GM03348 (cell line): ENCODE measurements at places on chromosomes 7 and 10.

GRCh38 chr7:135661311-135662122 is 797 bp upstream of the STMP1 start:
- DNase-seq, result no peak

DNA sequence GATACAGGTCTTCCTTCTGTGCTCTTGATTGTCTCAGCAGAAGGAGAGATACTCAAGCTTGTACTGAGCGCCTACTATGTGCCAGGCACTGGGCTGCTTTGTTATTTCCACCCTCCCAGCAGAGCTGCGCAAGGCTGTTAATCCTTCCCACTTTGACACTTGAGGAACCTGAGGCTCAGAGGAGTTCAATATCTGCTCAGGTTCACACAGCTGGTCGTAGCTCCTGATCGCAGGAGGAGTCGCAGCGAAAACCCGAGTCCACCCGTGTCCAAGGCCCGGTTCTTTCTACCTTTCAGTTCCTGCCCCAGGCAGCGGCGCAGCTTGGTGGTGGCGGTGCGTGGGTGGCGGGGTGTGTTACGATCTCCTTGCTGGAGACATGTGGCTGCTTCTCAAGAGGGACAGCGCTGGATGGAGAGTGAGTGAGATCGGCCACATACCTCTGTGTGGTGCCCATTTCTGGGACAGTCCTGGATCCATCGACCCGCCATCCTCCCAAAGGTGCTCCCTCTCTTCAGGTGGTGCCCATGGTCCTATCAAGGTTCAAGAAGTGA is 26.5 kb upstream of the SAMD8 start:
- no peak for DNase-seq

DNA sequence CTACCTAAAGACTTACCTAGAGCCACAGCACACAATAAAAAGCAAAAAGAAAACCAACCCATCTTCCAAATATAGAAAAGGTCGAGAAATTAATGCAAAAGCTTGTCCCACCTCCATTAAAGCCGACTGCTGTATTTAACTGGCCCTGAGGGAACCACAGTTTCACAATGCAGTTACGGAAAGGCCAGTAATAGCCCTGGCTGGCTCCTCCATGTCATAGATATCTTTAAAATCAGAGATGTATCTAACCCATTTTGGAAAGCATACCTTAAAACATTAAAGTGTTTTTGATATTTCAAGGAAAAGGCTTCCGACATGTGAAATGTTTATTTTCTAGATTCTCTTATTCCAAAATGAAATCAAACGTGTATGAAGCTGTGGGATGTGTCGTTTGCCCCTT is 23.0 kb downstream of the HDAC9 start:
- no peak for DNase-seq

DNA sequence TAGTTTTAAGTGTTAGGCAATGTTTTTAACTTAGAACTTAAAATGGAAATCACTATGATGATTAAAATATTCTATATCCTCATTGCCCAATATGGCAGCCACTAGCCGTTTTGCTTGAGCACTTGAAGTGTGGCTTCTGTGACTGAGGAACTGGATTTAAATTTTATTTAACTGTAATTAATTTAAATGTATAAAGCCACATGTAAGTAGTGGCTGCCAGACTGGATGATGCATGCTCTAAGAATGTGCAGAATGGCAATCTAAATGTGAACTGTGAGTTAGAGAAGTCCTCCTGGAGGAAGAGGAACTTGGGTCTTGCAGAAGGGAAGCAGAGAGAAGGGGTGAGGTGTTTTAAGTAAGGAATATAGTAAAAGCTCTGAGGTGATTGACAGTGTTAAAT is 451.4 kb downstream of the SUGCT start:
- DNase-seq, result peak; percentile 42

- DNase-seq, result no peak
Observed at GRCh38 chr10:29840516-29841276, 205.9 kb upstream of the SVIL start.
